Osteocyte (in vitro differentiated cells): ENCODE measurements at places on chromosomes 6 and 20. TPM values are rescaled to one million over a fixed set of nuclear protein-coding genes. Genes with fewer than 3 reads are reported as not detected.

GRCh38 chr20:16485401-16485800, 87.8 kb downstream of the KIF16B start:
- H3K27ac ChIP-seq, result no peak overlapping the region
- no peak for DNase-seq
- peaks cover 10% of the 10 kb centered on the region for H3K4me1 ChIP-seq
- no peaks in the 10 kb centered on the region for H3K27me3 ChIP-seq

- peaks cover 16% of the 10 kb centered on the region for H3K36me3 ChIP-seq
- H3K27ac ChIP-seq, result peak overlapping the region; percentile 100
- DNase-seq, result peak; percentile 99
These were observed 520 bp upstream of the PRRC2A start for GRCh38 chr6:31619805-31620585.

GRCh38 chr6:5082487-5083306, 2.4 kb upstream of the PPP1R3G start:
- peak; percentile 79 for DNase-seq
- no peak overlapping the region for H3K4me3 ChIP-seq
- H3K36me3 ChIP-seq, result no peaks in the 10 kb centered on the region
- H3K4me1 ChIP-seq, result peaks cover 11% of the 10 kb centered on the region

- H3K27me3 ChIP-seq, result no peaks in the 10 kb centered on the region
- H3K4me3 ChIP-seq, result no peak overlapping the region
- no peak for DNase-seq
- no peaks in the 10 kb centered on the region for H3K36me3 ChIP-seq
These were observed 790.9 kb downstream of the TFAP2A start for GRCh38 chr6:9623985-9624384.

GRCh38 chr6:88922775-88923548, 40.5 kb downstream of the RNGTT start:
- no peak for DNase-seq
- H3K27me3 ChIP-seq, result no peaks in the 10 kb centered on the region
- peaks cover 12% of the 10 kb centered on the region for H3K36me3 ChIP-seq
- H3K27ac ChIP-seq, result no peak overlapping the region

DNA sequence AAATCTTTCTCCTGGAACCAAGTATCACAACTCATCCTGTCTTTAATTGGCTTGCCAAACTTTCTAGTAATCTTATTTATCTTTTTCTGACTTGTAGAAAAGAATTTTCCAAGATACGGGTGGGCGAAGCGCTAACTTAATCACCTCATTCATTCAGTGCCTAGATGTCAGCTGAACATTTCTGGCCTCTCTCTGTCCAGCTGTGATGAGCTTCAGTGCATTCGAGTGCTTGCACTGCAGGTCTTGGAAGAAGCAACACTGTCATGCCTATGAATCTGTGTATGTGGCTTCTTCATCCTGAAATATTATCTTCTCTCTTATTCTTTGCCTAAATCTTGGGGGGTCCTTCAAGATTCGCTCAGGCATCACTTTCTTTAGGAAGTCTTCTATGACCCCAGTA, 16.3 kb upstream of the ENPP1 start:
- H3K27ac ChIP-seq, result no peak overlapping the region
- DNase-seq, result no peak
- no peaks in the 10 kb centered on the region for H3K27me3 ChIP-seq
- H3K36me3 ChIP-seq, result no peaks in the 10 kb centered on the region

- H3K27me3 ChIP-seq, result no peaks in the 10 kb centered on the region
- no peak overlapping the region for H3K4me3 ChIP-seq
- no peaks in the 10 kb centered on the region for H3K36me3 ChIP-seq
- peaks cover 53% of the 10 kb centered on the region for H3K4me1 ChIP-seq
- H3K27ac ChIP-seq, result no peak overlapping the region
- DNase-seq, result no peak
These were observed 98.6 kb downstream of the DACT2 start for GRCh38 chr6:168221000-168221399.

MATN4 gene
- not detected in 2 replicates for total RNA-seq

ZGPAT gene
- total RNA-seq, result 24.3 and 28.0 TPM in 2 replicates

SSR1 gene
- 183 and 204 TPM in 2 replicates for total RNA-seq

RSPH3 gene
- total RNA-seq, result 7.1 and 9.6 TPM in 2 replicates

ERVFRD-1 gene
- total RNA-seq, result not detected in 2 replicates

MAPK13 gene
- total RNA-seq, result 1.5 and 1.6 TPM in 2 replicates
